ENCODE measurements at places on chromosomes 13 and 19.

GRCh38 chr13:101416181-101417042 lies at the start of gene NALCN:
TSS of gene NALCN (minus strand) at chr13:101416508. CDS start at chr13:101399126, 17,382 bp downstream.
- DNase-seq = peak; percentile 69

DNA sequence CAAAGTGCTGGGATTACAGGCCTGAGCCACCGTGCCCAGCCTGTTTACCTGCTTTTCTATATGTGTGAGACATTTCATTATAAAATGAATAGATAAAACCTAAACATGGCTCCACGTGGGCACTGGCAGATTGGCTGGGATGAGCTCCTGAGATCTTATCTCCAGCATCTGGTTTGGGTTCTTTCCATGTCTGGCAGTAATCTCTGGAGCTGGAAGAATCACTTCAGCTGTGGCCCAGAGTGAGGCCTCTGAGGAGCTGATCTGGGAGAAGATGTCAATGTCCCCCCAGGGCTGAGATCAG lies 5.5 kb upstream of the SULT2A1 start:
- no peak for DNase-seq

- DNase-seq = peak; percentile 17
These were observed 16.1 kb downstream of the ZNF816 start for GRCh38 chr19:52946322-52947310.

DNA sequence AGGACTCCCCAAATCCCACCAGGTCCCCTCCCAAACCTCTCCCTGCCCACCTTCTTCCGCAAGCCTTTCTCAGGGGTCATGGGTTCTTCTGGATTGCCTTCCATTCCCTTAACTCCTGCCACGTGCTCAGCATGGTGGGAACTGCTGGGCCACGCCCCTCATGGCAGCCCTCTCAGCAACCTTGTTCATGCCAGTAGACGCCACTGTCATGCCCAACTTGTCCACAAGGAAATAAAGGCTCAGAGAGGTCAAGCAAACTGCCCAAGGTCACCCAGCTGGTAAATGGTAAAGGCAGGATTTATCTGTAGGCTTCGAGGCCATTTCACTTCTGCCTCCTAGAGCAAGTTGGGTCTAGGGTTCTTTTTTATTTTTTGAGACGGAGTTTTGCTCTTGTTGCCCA lies 10.9 kb downstream of the PRAM1 start:
- no peak for DNase-seq

- DNase-seq = no peak
These were observed 11.5 kb downstream of the MPHOSPH8 start for GRCh38 chr13:19645000-19645399.

GRCh38 chr13:59343993-59344822 lies 819.5 kb downstream of the DIAPH3 start:
- no peak for DNase-seq

DNA sequence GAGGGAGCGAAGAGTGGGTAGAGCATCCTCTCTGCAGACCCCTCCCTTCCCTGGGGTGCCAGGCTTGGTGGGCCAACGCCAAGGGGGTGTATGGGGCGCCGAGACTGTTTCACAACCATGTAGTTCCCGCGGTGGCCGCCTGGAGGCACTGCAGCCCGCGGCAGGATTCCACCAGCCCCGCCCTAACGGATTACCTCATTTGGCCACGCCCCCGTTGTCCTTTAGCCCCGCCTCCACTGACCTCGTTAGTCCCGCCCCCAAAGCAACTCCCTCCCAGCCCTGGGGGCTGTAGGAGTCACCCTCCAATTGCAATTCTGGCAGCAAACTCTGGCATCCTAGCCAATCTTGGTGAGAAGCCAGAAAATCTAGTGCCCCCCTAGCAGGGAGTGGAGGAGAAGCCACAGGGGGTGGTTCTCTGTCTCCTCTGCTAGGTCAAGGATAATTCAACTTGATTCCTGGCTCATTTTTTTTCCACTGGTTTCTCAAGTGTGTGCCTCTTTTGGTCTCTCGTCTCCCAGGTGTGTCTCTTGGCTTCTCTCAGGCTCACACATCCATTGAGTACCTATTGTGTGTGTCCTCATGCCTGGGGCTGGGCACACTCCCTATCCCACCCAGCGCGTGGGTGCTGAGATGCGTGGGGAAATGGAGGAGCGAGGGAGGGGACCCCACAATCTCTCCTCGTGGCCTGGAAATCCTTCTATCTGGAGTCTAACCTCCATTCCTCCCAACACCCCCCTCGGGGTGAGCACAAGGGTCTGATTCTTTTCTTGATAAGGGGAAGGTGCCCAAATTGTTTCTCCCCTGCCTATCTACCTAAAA lies 2.0 kb downstream of the OLFM2 start:
- DNase-seq = peak; percentile 84

DNA sequence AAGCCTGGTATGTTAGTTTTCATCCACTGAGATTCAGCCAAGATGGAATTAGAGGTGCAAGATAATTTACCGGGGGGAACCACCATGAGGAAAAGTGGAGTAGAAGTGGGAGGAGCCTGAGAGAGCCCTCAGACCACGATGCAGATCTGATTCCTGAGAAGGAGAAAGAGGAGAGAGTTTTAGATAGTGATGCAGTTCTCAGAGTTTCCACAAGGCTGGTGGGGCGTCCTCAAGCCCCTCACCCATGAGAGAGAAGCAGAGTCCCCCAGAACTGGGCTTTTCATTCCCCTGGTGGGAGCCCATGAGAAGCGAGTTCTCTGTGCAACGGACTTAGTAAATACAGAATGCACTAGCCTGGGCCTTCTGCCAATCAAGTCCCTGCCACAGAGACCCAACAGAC lies 18.1 kb downstream of the CEACAM5 start:
- DNase-seq = no peak

DNA sequence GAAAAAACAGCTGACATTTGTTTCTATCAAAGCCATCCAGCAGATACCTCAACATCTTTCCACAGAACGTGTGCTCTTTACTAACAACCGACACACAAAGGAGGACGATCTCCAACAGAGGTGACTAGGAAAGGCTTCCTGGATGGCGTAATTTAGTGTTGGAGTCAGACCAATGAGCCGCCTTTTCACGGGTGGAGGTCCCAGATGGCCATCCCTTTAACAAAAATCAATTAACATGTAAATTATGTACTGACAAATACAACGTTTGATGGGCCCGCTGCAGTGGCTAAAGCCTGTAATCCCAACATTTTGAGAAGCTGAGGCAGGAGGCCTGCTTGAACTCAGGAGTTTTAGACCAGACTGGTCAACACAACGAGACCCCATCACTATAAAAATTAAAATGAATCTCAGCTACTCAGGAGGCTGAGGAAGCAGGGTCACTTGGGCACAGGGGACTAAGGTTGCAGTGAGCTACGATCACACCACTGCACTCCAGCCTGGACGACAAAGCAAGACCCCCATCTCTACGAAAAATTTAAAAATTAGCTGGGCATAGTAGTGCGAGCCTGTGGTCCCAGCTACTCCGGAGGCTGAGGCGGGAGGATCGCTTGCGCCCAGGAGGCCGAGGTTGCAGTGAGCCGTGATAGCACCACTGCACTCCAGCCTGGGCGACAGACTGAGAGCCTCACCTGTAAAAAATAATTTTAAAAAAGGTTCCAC lies 1.2 kb upstream of the DPY19L3 start:
- no peak for DNase-seq

DNA sequence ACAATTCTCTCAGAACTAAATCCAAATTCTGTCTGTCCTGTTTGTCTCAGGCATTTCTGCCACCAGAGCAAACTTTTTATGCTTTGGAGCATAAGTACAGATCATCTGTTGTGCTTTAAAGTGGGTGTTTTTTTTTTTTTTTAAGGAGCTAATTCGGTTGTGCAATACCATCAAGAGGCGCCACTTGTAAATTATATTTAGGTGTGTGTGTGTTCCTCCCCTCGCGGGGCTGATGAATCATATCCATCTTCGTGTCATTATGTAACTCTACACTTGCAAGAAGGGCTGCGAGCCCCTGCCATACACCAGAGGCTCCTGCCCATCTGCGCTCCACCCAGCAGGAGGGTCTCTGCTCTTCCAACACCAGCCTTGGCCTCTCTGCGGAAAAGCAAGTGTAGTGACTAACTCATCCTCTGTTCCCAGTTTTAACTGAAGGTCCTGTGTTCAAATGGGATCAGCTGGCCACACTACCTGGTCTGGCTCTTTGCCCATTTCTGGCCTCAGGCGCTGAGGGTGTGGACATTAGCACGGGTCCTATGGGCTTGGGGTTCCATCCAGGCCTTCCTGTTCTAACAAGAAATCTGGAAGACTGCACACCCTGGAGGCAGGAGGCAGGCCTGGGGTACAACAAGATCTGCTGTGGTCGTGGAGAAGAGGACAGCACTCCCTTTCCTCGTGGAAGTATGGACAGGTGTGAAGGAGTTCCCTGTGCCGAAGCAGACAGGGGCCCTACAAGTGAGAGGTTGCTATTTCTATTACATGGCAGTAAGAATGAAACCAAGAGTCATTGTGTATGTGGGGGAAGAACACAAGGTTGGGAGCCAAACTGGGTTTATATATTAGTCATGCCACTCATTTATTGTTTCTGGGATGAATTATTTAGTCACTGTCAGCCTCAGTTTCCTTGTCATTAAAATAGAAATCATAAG lies 96.1 kb upstream of the MBNL2 start:
- no peak for DNase-seq

GRCh38 chr13:109869312-109870237 lies 83.2 kb upstream of the IRS2 start:
- DNase-seq = peak; percentile 74

DNA sequence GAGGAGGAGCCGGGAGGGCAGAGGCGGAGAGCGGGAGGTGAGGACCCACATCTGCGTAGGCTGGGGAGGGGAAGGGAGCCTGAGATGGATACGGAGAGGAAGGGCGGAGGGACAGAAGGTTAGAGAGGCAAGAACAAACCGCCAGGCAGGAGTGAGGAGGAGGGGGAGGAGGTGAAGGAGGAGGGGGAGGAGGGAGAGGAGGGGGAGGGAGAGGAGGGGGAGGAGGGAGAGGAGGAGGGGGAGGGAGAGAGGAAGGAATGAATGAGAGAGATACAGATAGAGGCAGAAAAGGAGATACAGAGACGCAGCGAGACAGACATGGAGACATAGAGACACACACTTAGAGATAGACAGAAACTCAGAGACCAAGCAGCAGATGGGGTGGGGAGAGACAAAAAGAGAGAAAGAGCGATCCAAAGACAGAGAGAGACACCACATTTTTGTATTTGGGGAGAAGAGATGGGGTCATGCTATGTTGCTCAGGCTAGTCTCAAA lies 782 bp upstream of the CA11 start:
- no peak for DNase-seq

DNA sequence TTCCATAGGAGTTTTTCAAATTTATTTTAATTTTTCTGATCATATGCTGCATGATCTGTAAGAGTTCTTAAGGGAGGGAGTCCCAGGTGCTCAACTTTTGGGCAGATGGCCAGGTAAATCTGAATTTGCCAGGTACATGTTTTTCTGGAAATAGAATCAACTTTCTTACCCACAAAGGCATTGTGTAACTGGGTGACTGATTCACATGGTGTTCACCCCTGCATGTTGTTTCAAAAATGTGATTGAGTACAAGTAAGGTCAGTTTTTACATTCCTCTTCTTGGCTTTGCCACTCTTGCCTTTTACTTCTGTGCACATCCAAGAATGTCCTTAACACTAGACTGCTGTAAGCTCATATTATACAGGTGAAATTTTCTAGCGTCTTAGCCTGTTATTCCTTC lies 30.4 kb downstream of the RB1 start:
- peak; percentile 30 for DNase-seq

- no peak for DNase-seq
These were observed 12.1 kb upstream of the HAS1 start for GRCh38 chr19:51735759-51736449.

GRCh38 chr19:43552198-43552450 lies 19.1 kb downstream of the ZNF575 start:
- DNase-seq = no peak

GRCh38 chr19:30897034-30897433 lies 452.2 kb downstream of the TSHZ3 start:
- DNase-seq = no peak

DNA sequence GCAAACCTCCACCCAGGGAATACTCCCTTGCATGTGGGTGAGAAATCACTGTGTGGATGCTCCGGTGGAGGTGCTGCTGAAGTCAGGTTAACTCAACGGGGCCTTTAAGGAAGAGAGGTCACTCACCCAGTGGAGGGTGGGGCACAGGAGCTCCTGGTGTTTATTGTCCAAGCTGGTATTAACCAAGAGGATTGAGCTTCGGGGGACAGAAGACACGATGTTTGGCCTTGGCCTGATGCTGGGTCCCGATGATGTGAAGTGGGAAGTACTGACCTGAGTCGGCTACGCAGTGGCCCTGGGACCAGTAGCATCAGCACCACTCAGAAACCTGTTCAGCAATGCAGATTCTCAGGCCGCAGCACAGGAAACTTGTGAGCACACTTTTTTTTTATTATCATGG lies 85.7 kb upstream of the WASF3 start:
- no peak for DNase-seq
